ENCODE measurements at places on chromosomes 5 and 9.

GRCh38 chr5:178389796-178390195 is 157.2 kb upstream of the PHYKPL start:
- no peak for DNase-seq

- DNase-seq: no peak
Observed at GRCh38 chr5:6910950-6911349, 197.7 kb downstream of the TENT4A start.

- DNase-seq: no peak
Observed at GRCh38 chr9:21996858-21997257, 2.3 kb downstream of the CDKN2B-AS1 start.

DNA sequence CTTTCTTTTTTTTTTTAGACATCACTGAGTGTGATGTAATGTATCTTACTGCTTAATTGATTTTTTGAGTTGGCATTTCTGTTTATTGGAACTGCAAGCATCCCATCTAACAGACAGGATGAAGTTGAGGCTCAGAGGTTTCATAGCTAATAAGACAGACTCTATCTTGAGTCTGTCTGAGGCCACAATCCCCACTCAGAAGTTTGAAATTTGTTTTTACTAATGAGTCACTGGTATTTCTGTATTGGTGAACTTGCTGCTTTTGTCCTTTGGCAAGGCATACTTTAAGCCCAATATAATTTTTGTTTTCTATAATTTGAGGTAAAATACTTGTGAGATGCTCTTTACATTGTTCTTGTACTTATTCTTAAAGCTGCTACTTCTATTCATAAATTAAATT is 491.2 kb downstream of the PSAT1 start:
- DNase-seq: no peak

DNA sequence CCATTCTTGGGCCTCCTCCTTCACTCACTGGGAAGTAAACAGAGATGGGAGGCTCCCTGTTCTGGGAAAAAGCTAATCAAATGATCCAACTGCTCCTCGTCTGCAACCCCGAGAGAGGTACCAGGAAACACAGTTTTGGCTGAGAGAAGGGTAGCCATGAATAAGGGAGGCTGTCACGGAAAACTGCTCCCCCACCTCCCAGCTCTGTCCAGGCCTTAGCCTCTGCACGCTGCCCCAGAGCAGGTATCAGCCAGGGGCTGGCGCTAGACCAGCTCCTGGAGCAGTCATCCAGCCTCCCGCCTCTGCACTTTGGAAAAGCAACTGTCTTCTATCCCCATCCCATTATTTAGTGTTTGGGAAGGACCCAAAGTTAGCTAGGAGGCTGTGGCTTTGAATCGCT is 266.1 kb downstream of the NDUFS4 start:
- DNase-seq: no peak

- no peak for DNase-seq
Observed at GRCh38 chr5:156329171-156329611, 2.2 kb downstream of the SGCD start.

DNA sequence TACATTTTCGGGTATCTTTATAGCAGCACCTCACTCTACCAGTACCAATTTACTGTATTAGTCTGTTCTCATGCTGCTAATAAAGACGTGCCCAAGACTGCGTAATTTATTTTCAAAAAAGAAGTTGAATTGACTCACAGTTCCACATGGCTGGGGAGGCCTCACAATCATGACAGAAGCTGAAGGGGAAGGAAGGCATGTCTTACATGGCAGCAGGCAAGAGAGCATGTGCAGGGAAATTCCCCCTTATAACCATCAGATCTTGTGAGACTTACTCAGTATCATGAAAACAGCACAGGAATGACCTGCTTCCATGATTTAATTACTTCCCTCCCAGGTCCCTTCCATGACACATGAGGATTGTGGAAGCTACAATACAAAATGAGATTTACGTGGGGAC is 602.6 kb upstream of the DAB2 start:
- no peak for DNase-seq

DNA sequence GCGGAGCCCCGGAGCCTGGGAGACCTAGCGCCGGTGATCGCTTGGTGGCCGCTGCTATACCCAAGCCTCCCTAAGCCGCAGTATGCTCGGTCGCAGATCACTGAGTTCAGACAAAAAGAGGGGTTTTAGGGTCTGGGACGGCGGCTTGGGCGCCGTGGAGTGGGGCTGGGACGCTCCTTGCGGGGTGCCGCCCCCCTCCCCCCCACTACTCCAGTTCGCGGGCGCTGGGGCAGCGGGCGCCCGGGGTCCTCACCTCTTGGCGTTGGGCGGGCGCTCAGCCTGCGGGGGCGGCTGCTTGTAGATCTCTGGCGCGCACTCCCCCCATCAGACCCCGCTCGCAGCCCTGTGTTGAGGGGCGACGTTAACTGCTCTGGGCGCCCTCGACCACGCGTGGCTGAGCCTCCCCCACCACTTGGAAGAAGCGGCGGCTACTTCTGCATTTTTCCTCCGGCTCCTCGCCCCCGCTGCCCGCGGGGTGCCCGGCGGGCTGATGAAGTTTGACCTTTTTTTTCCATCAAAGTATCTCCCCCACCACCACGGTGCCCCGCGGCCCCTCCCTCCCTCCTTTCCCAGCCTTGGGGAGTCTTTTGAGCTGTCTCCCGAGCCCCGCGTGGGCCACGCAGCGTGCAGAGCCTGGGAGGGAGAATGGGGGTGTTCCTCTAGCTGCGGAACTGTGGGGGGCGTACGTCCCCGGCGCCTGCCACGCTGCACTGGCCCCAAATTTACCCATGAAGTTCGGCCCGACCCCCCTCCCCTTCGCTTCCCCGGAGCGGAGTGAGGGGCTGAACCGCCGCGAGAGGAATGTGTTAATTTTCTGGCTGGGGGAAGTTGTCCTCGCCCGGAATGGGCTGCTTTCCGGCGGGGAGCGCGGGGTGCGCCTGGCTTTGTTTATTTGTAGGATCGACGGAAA is 1.2 kb downstream of the CXXC5 start:
- no peak for DNase-seq

DNA sequence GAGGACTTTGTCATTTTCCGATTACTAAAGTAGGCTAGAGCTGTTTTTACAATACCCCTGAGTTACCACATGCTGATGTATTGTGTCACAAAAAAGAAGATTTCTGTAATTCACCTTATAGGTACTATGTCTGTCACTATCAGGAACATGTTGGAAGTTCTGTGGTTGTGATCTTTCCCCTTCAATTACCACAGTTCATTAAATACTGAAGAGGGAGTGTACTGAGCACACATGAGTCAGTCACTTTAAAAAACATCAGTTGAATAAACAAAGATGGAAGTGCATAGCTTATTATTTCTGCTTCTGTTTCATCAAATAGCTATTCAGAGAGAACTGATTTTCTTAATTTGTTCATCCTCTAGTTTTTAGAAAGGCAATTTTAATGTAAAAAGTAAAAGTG is 31.7 kb downstream of the AP3S1 start:
- DNase-seq: no peak

DNA sequence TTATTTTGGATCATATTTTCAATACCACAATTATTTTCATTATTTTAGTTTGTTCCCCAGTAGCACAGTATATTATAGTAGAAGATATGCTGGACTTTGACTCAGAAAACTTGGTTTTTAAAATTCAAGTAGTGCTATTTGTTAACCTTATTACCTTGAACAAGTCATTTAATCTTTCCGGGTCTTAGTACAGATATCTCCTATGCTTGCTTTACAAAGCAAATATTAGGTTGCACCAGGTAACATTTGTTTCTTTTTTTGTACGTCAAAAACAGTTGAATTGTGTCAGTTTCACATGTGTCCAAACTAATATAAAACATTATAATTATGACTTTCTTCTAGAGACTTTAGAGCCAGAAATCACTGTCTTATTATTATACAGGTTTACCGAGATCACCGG is 338.1 kb downstream of the ARL15 start:
- no peak for DNase-seq

All from stimulated activated CD8-positive, alpha-beta memory T cell treated with anti-CD3 and anti-CD28 coated beads, Interleukin-4, amount 100 ng/mL, for 4 hours (primary cell).